ENCODE measurements at places on chromosomes 1 and 21. TPM values are rescaled to one million over a fixed set of nuclear protein-coding genes. Genes with fewer than 3 reads are reported as not detected.

The AMPD1 gene
- not detected for total RNA-seq

The ALPL gene
- 13.2 TPM for total RNA-seq

The NUDT4B gene
- total RNA-seq, result 29.7 TPM

The NTNG1 gene
- total RNA-seq, result 1.3 TPM

The IARS2 gene
- total RNA-seq, result 83.4 TPM

The MXRA8 gene
- 141 TPM for total RNA-seq

The ZNF648 gene
- total RNA-seq, result not detected

The PPP1R8 gene
- 54.4 TPM for total RNA-seq

The OR2T2 gene
- not detected for total RNA-seq

The PARS2 gene
- 4.4 TPM for total RNA-seq

Data from regular cardiac myocyte (primary cell).